ENCODE measurements at places on chromosomes 5 and 9.

DNA sequence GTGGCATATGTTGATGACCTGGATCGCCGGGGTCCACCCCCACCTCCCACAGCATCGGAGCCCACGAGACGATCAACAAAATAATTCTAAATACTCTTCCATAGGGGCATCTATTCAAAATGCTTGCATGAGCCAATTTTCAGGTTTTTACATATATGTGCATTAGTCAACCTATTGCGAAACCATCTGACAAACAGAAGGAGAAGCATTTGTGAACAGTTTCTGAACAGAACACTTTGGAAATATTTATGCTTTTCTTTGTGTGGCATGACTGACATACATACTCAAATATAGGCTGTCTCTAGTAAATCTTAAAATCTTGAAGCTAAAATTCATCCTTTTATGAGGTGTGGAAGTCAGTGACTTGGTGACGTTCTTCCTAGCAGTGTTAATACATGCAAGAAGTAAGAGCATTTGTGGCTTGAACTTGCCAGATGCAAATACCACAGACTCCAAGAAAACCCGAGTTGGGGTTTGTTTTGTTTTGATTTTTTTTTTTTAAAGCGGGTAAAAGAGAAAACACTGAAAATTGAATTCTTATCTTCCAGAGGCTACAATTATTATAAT, 5.3 kb downstream of the GPR151 start:
- DNase-seq: no peak

DNA sequence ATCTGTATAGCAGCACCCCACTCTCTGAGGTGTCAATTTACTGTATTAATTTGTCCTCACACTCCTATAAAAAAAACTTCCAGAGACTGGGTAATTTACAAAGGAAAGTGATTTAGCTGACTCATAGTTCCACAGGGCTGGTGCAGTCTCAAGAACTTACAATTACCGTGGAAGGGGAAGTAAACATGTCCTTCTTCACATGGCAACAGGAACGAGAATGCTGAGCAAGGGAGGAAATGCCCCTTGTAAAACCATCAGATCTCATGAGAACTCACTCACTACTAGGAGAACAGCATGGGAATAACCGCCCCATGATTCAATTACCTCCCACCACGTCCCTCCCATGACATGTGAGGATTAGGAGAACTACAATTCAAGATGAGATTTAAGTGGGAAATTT, 602.6 kb downstream of the MTRR start:
- DNase-seq: no peak

DNA sequence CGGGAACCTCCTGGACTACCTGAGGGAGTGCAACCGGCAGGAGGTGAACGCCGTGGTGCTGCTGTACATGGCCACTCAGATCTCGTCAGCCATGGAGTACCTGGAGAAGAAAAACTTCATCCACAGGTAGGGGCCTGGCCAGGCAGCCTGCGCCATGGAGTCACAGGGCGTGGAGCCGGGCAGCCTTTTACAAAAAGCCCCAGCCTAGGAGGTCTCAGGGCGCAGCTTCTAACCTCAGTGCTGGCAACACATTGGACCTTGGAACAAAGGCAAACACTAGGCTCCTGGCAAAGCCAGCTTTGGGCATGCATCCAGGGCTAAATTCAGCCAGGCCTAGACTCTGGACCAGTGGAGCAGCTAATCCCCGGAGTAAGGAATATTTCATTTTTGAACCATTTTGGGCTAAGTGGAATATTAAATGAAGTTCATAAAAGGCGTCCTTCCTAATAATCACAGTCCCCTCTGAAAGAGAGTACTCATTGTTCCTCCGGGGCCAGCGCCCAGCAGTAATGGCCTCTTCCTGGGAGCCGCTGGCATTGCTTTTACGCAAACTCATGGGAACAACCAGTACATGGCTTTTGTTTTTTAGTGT, 23.6 kb downstream of the QRFP start:
- no peak for DNase-seq

- DNase-seq: no peak
Observed at GRCh38 chr5:15600035-15600434, 100.1 kb downstream of the FBXL7 start.

GRCh38 chr5:179805529-179806249, 977 bp downstream of the MGAT4B start:
- DNase-seq: no peak

Measured in stimulated activated CD8-positive, alpha-beta memory T cell treated with anti-CD3 and anti-CD28 coated beads, Interleukin-15, amount 100 ng/mL, for 24 hours (primary cell).